ENCODE measurements at places on chromosomes 5 and 9. TPM values are rescaled to one million over a fixed set of nuclear protein-coding genes. Genes with fewer than 3 reads are reported as not detected.

DNA sequence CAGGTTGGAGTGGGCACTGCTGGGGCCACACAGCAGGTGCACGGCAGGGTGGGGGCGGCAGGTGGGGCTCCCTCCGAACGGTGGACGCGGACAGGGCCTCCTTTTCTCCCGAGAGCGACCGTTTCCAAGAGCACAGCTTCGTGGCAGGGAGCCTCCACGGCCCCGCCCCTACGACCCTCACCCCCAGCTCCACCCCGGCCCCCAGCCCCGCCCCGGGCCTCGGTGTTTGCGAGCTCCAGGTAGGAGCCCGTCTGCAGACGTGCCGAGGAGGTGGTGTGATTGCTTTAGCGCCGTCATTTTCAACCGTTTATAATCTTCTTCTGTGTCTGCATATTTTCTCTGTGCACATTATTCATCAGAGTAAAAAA lies 8.8 kb downstream of the GRIN1 start:
- no peak for DNase-seq

- DNase-seq: no peak
Observed at GRCh38 chr5:77483682-77484081, 8.4 kb downstream of the WDR41 start.

DNA sequence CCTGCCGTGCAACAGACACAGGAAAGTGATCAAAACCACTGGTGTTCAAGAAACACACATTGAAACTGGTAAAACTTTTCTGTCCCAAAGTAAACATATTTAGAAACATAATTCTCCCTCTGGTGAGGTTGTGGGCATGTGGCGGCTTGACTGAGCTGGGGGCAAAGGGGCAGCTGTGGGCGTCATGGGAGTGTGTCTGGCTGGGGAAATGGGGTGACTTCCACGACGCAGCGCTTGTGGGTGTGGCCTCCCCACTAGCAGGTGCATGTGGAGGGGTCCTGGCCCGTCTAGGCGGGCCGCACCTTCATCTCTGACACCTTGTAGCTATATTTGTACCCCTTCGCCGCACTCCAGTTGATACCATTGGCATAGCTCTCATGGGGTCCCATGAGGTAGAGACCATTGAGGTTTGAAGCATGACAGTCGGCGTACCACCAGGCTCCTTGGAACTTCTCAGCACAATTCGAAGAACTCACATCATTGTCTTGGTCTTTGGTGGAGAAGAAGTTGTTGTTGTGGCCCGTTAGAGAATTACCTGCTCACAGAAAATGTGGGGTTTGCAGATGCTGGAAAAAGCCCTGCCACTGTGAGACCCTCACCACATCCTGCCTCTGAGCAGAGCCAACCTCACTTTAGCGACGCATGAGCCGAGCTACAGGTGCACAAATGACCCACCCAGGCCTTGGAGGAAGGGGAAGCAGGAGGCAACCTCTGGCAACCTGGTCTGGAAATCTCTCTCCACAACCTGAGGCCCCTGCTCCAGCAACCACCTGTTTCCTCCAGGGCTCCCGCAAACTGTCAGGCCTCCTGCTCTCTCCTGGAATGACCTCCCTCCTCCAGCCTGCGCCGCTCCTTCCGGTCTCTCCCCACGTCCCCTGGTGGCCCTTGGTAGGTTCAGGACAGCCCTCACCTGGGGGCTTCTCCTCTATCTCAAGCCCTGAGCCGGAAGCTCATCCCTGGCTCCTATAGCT lies 7.9 kb downstream of the FCN1 start:
- DNase-seq: peak; percentile 64

DNA sequence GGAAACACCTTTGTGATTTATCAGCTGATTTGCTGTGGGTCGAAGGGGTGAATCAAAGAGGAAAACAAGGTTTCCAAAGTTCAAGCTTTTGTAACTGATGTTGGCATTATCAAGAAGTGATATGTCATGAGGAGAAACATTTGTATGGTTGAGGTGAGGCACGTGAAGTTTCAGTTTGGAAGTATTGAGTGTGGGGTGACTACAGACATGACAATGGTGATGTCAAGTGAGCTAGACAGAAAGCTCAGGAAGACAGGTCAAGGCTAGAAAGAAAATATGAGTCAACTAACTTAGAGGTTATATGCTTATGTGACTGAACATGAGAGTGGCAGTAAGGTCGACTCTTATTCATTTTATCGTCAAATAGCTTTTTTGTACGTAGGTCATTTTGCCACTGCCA lies 99.1 kb downstream of the RAB3C start:
- no peak for DNase-seq

DNA sequence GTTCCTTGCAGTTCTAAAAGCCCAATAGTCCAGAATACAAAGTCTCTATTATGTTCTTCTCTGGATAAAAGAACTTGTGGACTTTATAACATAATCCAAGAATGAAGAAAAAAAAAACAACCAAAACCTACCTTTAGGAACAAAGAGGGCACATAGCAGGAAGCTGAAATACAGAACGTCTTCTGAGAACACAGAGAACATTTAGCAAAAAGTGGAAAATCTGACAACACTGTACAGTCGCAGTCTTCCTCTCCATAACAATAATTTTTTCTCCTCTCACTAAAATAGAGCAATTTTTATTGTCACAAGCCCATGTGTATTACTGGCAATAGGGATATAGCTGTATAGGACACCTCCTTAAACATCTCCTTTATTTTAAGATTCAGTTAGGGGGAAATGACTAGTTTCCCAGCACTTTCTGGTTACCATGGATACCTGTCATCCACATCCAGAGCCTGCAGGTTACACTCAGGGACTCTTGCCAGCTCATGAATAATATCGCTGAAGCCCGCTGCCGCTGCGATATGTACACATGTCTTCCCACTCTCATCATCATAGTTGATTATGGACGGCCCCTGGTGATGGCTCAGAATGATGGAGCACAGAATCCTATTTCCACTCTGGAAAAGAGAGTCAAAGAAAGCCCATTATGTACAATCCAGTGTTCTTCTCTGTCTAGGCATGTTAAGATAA lies 106.5 kb downstream of the ANKRD55 start:
- DNase-seq: no peak

GRCh38 chr5:64190562-64191306 lies 25.1 kb downstream of the RNF180 start:
- DNase-seq: no peak

Gene SHLD3
- total RNA-seq: 2.9 TPM

GRCh38 chr5:2181557-2181956 lies 298.8 kb upstream of the IRX4 start:
- no peak for DNase-seq

GRCh38 chr9:133519693-133520092 lies 5.1 kb downstream of the MYMK start:
- no peak for DNase-seq

GRCh38 chr9:128729766-128730517 lies 6.0 kb upstream of the ZDHHC12 start:
- DNase-seq: no peak

Gene CEL
- total RNA-seq: 0.87 TPM

DNA sequence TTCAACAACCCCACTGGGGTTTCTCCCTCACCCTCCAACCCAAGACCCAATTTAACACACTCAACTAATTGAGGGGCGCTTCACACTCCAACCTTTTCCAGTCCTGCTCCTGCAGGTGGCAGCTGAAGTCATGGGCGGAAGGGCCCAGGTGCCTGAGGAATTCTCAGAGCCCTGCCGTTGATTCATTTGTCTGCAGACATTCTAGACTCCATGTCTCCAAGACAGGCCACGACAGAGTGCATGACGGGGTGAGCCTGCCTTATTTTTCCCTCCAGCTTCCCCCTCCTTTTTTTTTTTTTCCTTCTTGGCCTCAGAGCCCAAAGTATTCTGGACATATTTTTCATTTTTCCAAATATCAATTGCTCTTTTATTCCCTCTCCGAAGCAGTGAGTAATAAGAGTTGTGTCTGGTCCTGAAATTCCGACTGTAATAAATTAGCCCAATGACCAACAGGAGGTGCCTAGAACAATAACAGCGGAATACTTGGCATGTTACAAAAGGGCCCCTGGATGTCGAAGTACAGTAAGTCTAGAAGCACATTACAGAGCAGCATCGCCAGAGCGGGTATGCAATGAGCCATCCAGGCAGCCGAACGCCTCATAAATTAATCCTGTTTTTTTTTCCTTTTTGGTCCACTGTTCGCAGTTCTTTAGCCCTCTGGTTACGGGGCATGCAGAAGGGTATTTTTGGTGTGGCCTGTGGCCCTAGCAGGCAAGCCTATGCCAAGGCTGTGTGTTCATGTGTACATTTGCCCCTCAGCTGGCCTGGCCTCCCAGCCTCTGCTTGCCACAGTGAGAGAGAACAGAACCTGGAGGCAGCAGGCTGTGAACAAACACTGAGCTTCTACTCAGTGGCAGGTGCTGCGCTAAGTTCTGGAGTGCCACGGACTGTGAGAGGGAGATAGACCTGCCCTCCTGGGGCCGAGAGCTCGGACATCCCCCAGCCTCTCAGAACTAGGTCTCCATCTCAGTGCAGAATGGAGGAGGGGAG lies 8.6 kb upstream of the SMIM23 start:
- DNase-seq: no peak

DNA sequence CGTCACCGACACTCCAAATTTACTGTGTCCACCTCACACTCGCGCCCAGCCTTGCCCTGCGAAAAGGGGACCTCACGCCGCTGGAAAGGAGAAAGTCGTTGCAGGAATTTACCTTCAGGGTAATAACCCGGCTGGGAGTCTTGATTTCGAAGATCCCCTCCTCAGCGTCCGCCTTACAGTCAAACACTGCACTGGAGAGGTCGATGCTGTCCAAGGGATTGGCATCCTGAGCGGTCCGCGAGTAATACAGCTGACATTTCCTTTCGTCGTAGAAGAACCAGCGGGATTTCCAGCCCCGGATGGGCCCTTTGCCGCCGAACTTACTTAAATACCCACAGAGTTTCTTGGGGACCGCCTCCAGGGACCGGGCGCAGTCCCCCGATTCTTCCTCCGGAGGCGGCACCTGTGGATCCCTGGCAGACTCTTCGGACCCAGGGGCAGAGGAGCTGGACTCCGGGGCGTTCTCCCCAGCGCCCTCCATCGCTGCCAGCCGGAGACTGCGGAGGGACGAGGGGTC lies 330 bp downstream of the TBC1D2 start:
- DNase-seq: no peak

GRCh38 chr9:34600908-34601307 lies 11.0 kb downstream of the RPP25L start:
- DNase-seq: no peak

GRCh38 chr9:36148311-36149051 lies 11.9 kb downstream of the GLIPR2 start:
- peak; percentile 98 for DNase-seq

Gene KIF27
- 4.4 TPM for total RNA-seq

Gene FLT4
- total RNA-seq: 0.29 TPM

- no peak for DNase-seq
Observed at GRCh38 chr5:88758184-88758583, 124.8 kb downstream of the MEF2C start.

DNA sequence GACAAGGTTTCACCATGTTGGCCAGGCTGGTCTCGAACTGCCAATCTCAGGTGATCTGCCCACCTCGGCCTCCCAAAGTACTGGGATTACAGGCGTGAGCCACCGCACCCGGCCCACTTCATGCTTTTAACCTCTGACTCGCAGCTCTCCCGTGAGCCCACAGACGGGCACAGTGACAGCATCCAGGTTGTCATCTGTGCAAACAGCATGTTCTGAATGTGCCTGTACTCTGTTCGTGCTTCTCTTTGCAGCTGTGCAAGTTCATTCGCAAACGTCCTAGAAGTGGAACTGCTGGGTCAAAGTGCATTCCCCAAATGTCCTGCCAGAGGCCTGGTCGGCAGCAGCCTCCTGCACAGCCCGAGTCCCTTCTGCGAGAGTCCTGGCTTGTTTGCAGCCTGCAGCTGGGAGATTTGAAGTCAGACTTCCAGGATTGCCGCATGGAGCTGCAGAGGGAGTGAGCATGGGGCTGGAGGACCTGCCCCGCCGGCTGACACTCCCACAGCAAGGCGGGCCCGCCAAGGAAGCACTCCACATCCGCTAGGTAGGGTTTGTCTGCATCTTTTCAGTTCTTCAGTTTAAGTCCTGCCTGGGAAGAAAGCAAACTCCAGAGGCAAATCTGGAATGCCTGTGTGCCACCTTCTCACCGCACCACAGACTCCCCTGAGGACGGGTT lies 3.4 kb downstream of the BRD3OS start:
- peak; percentile 54 for DNase-seq

- peak; percentile 24 for DNase-seq
Observed at GRCh38 chr5:132020568-132021339, 9.3 kb upstream of the ACSL6 start.

Gene TLE1
- 17.1 TPM for total RNA-seq

Gene ERCC8
- total RNA-seq: 14.8 TPM

Gene ARAP3
- 7.1 TPM for total RNA-seq

DNA sequence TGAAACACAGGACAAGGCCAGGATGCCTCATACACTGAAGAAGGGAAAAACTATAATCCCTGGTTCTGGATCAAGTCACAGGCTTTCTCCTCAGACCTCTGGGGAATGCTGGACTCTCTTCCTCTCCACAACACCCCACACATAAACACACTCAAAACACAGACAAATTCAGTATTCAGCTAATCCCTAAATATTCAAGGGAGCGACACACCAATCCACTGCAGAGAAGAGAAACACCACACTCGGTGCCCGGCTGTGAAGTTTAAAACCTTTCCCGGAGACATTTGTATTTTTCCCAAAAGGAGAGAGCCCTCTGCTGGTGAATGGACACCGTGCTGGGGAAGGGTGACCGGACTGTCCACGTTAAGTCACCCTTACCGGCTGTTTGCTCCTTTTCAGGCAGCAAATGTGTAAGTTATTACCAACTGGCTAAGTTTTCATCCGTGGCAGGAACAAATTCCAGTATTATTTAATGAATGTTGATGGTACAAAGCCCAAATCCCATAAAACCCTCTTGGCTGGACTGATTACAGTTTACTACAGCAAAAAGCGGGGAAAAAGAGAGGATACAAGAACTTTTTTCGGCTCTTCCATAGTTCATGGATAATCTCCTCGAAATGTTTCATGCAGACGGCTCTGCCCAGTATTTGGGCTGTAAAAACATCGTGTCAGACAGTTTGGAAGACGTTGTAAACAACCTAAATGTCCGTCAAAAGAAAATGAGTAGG lies 130.9 kb upstream of the SLC30A5 start:
- DNase-seq: no peak

DNA sequence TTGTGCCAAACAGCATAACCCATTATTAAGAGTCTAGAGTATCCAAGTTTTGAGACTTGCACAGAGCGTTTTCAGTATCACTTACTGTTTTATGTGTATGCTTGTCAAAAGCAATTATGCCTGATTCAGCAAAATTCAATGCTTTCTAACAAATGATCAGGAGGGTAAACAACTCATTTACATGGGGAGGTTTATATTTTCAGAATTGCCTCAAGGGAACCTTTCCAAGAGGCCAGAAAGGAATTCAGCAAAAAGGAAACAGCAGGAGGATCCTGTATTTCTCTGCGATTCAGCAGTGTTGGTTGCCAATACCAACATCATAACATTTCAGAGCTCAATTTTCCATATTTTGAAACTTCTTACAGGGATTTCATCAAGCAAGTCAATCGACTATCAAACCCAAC lies 69.3 kb upstream of the DAB2 start:
- DNase-seq: no peak

DNA sequence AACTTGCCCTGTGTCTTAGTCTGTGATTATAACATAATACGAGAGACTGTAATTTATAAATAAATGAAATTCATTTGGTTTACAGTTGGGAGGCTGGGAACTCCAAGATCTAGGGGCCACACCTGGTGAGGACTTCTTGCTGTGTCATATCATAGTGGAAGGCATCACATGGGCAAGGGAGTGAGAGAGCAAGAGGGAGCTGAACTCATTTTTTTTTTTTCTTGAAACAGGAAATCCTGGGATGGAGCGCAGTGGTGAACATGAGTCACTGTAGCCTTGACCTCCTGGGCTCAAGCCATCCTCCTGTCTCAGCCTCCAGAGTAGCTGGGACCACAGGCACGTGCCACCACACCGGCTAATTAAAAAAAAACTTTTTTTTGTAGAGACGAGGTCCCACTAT lies 7.2 kb downstream of the MLANA start:
- no peak for DNase-seq

Gene ECSCR
- total RNA-seq: not detected
